ENCODE measurements at places on chromosomes 6 and 20.

- DNase-seq = no peak
Observed at GRCh38 chr20:36975099-36975818, 23.8 kb upstream of the SAMHD1 start.

DNA sequence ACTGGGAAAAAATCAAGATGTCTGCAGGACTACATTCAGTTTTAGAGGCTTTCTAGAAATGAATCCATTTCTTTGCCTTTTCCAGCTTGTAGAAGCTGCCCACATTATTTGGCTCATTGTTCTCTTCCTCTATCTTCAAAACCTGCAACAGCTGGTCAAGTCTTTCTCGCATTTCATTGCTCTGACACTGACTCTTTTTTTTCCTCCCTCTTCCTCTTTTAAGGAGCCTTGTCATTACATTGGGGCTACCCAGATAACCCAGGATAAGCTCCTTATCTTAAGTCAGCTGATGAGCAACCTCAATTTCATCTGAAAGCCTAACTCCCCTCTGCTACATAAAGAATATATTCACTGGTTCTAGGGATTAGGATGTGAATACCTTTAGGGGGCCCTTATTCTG is 53.2 kb upstream of the CEP162 start:
- DNase-seq = no peak

GRCh38 chr6:82772851-82773717 is 292.6 kb downstream of the UBE3D start:
- DNase-seq = no peak

DNA sequence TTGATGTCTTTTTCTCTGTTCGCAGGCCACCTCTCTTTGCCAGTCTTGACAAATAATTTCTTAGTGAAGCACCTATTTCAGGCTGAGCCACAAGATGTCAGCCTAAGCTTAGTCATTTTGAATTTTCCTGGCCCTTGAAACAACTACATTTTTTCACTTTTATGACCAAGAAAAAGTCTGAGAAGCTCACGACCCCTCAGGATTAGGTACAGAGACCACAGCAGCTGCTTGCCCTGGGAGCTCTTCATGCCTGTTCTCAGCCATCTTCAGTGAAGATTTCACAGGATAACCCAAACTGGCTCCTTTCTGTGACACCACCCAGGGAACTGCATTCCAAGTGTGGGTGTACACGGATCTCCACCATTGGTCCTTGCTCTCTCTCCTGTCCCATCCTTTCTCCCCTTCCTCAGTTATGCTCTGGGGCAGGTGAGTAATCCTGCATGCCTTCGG is 38.4 kb upstream of the SPTLC3 start:
- DNase-seq = peak; percentile 13

DNA sequence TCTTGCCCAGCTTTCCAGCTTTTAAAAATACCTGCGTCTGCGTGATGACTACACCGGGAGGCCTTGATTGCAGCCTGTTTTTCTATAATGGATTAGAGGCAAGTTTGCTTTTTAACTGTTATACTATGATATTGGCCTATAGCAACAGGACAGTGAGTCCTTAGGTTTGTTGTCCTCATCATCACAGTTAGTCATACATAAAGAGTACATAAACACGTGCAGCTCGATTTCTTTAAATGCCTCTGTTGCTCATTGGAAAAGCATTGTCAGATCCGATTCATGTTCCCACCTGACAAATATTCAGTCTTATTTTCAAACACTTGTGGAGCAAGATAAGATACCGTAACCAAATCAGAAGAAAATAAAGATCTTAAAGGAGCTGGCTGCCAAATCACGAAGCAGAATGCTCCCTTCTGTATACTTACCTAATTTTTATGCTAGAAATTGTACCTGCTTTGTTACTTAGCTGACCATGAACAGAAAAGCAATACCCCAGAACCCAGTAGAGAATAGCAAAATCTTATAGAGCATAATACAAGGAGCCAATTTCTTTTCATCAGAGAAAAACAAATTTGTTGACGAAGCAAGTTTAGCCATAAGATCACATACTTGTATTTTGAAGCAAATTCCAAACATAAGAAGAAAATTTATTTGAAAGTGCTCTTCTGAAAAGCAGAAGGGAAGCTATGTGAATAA is 100.4 kb downstream of the TMEM200A start:
- no peak for DNase-seq

DNA sequence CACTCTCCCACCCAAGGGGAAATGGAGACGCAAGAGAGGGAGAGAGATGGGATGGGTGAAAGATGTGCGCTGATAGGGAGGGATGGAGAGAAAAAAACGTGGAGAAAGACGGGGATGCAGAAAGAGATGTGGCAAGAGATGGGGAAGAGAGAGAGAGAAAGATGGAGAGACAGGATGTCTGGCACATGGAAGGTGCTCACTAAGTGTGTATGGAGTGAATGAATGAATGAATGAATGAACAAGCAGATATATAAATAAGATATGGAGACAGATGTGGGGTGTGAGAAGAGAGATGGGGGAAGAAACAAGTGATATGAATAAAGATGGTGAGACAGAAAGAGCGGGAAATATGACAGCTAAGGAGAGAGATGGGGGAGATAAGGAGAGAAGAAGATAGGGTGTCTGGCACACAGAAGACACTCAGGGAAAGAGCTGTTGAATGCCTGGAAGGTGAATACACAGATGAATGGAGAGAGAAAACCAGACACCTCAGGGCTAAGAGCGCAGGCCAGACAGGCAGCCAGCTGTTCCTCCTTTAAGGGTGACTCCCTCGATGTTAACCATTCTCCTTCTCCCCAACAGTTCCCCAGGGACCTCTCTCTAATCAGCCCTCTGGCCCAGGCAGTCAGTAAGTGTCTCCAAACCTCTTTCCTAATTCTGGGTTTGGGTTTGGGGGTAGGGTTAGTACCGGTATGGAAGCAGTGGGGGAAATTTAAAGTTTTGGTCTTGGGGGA is 754 bp downstream of the TNF start:
- DNase-seq = no peak

DNA sequence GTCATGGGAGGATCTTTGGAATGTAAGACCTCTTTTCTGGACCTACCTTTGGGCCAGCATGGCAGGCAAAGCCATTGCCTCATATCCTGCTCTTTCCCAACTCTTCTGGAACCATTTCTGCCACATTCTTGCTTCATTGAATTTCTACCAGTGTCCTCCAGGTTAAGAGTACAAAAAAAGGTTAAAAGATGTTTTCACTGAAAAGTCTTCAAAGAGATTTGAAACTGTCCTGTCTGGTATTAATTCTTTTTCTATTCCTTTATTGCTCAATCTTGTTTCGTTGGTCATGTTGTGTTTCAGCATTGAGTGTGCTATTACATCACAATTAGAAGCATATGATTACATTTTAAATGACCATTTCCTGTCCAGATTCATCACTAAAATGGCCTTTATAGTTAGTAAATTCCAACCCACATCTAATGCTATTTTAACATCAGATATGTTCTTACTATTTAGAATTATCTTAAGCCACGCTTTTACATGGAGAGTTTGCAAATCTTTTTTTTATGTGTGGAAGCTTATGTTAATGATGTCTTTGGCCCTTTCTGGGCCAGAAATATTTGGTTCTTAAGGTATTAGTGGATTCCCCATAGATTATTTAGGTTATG is 450.9 kb downstream of the GJA1 start:
- DNase-seq = no peak

- DNase-seq = no peak
Observed at GRCh38 chr6:156822747-156823206, 45.6 kb downstream of the ARID1B start.

DNA sequence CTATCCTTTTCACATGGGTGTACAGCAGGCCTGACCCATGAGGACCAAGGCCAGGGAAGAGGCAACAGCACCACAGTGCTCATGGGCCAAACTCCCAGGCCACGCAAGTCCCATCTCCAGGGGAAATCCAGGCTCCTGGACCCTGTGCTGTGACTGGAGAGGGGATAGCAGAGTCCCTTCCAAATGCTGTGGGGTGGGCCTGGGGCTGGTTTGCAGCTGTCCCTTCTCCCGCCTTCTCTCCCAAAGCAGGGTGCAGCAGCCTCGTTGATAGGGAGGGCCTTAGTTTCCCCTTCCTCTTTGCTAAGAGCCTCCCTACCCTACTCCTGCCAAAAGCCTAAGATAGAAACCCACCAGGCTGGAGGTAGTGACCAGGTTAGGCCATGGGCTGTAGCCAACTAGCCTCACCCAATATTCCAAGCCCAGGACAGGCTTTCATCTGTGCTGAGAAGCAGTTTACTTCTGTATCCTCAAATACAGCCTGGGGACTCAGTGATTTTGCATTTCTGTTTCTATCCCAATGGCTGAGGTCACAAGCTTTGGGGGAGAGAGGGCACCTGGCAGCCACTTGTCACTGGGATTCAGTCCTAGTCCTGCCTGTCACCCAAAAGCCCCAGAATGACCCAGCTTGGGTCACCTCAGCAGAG is 1.4 kb downstream of the CTSZ start:
- DNase-seq = no peak

DNA sequence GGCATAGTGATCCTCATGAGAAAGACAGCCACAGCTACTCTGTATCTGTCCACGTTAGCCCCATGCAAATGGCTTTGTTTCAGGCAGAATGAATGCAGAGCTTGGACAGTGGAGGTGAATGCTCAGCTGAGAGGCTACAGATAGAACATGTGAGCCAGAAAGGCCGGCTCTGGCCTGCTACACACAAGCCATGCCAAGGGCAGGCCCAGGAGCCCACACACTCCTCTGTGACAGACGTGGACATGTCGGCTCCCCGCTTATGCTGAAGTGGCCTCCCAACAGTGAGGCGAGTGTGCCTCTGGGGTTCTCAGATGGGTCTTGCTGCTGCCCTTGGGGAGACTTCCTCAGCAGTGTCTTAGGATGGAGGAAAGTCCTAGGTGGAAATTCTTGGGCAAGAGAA is 159.6 kb downstream of the SYNDIG1 start:
- DNase-seq = no peak

- no peak for DNase-seq
Observed at GRCh38 chr6:26252077-26252472, 112.9 kb upstream of the BTN3A2 start.

DNA sequence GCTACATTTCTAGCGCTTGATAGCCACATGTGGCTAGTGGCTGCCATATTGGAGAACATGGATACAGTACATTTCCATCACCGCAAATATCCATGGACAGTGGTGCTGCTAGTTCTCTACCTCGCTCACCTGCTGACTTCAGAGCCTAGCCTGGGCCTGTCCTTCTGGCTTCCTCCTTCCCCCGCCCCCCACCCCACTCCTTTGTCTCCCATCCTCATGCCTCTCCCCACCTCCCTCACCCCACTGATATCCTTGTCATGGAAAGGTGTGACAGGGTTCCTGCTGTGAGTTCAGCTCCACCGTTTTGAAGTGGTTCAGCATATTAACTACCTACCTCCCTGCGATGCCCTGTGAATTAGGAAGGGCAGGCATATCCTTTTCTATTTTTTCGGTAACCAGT is 14.2 kb downstream of the NKX2-2 start:
- no peak for DNase-seq

- peak; percentile 83 for DNase-seq
Observed at GRCh38 chr20:4135385-4136077, 120.2 kb upstream of the RNF24 start.

- peak; percentile 22 for DNase-seq
Observed at GRCh38 chr20:23358923-23359593, 2.9 kb upstream of the GZF1 start.

DNA sequence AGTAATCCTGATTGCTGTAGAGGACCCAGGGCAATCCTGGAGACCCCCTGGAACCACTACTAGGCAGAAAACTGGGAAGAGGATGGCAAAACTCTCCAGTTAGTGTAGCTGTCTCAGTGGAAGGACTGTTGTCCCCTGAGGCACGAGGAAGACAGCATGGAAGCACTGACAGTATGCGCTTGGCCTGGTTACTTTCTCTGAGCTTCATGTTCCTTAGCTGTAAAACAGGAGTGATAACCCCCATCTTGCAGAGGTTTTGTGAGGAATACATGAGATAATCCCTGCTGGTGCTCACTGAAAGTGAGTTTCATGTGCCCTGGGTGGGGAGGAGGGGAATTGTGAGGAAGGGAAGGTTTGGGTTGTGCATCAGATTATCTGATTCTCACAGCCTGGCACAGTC is 3.2 kb downstream of the NT5E start:
- no peak for DNase-seq

GRCh38 chr6:24778878-24779277 is 4.1 kb downstream of the GMNN start:
- DNase-seq = no peak

- no peak for DNase-seq
Observed at GRCh38 chr20:52201395-52201794, 9.8 kb upstream of the ZFP64 start.

GRCh38 chr6:55670850-55671413 is 91.9 kb upstream of the HMGCLL1 start:
- DNase-seq = no peak

GRCh38 chr20:35443003-35443402 is 5.0 kb upstream of the GDF5 start:
- no peak for DNase-seq

GRCh38 chr6:6649824-6650349 is 61.4 kb downstream of the LY86 start:
- DNase-seq = no peak

DNA sequence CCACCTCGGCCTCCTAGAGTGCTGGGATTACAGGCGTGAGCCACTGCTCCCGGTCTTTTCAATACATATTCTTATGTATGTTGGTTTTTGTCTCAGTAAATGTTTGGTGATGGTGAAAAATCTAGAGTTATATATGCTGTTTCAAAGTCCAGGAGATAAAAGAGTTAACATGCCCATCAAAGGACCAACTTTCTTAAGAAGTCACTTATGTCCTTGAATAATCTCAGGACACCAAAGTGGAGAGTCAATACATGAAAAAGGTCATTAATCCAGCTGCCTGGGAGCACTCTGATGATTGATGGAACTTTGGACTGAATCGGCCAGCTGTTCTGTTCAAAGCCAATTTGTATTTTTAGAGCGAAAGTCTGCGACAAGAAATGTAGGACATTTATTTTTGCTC is 59.8 kb upstream of the HDAC2 start:
- no peak for DNase-seq

DNA sequence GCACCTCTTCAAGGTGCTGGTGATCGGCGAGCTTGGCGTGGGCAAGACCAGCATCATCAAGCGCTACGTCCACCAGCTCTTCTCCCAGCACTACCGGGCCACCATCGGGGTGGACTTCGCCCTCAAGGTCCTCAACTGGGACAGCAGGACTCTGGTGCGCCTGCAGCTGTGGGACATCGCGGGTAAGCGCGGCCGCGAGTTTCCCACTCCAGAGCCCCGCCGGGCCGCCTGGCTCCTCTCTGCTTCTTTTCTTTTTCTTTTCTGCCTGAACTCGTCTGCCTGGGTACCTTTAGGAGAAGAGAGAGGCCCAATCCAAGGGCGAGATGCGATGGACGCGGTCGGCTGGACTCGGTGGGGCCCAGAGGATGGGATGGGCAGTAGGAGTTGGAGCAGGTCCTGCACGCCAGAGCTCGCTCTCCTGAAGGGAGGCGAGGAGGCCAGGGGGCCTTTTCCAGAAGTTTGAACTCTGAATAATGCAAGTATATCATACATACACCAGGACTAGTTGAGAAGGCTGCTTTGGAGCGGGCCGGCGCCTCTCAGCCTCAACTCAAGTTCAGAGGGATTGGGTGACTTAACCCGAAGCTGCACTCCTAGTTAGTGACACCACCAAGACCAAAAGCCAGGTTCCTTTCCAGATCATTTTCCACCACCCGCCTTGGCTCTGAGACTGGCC is 445 bp downstream of the RAB32 start:
- no peak for DNase-seq
